ENCODE measurements at places on chromosomes 4 and X.
A peak's percentile ranks its signal among the peaks of the same experiment; 100 is the strongest.

- DNase-seq: no peak
Measured at GRCh38 chr4:69708211-69708610, 52.2 kb downstream of the SULT1B1 start.

DNA sequence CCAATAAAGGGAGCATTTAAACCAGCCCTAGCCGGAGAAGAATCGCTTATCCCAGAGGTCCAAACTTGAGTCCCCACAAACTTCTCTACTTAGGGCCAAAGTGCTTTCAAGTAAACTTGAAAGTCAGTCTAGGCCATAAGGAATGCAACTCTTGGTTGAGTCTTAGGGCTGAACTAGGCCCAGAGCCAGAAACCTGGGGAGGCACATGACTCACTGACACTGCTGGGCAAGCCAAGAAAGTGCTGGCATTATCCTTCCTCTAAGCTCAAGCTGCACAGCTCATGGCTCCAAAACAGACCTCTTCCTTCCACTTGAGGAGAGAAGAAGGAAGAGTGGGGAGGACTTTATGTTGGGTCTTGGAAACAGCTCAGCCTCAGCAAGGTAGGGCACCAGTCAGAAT lies 1257.3 kb upstream of the DIAPH2 start:
- no peak for DNase-seq

GRCh38 chrX:71619986-71620385 lies 1.7 kb upstream of the CXCR3 start:
- no peak for DNase-seq

DNA sequence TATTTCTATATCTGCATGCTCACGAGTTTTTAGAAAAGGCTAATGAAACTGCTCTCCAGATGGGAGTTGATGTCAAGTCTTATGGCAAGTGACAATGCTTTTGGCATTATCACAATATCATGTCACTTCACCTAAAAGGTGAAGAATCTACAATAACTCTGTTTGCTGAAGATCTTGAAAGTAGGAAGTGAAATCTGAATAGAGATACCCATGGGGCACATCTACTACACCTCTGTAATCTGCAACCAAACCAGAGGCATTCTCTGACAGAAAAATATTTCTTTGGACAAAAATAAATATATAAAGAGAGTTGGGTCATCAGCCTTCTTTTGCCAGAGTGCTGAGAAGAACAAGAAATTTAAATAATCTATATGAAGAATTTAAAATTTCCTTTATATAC lies 3.9 kb upstream of the VAMP7 start:
- no peak for DNase-seq

- no peak for DNase-seq
Measured at GRCh38 chr4:132114885-132115284, 1034.2 kb upstream of the PCDH10 start.

GRCh38 chr4:31294655-31295480 lies 574.7 kb downstream of the PCDH7 start:
- DNase-seq: no peak

GRCh38 chrX:85630901-85631300 lies 251.4 kb upstream of the POF1B start:
- DNase-seq: no peak

DNA sequence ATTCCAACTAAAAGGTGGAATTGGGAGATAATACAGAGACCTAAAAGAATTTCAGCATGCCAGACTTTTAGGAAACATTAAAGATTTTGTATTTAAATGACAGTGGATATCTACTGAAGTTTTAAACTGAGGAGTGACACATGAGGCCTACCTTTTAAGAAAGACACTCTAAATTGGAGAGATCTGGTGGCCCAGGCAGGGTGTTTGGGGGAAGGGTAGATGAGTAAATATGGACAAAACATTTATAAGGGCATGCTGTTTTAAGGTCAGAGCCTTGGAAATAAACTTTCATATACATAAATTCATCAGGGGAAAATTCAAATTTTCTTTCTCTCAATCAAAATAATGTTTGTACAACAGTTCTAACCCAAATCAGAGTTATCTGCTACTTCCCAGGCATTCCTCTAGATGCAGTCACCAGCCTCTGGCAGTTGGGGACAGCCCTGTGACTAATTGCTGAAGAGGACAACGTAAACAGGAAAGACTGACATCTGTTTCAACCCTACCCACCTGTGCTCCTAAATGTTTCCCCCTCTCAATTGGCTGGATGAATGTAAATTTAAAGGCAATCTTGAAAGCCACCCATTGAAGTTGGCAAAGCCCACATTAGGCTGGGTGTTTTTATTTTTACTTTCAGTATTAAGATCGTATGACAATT lies 1646.9 kb upstream of the ADGRL3 start:
- no peak for DNase-seq

- DNase-seq: no peak
Measured at GRCh38 chrX:70470850-70471289, 26.2 kb downstream of the DLG3 start.

- no peak for DNase-seq
Measured at GRCh38 chr4:111997785-111998184, 147.5 kb upstream of the FAM241A start.

- DNase-seq: no peak
Measured at GRCh38 chrX:56813318-56813837, 84.3 kb downstream of the NBDY start.

GRCh38 chr4:23877758-23878229 lies 12.1 kb downstream of the PPARGC1A start:
- no peak for DNase-seq

DNA sequence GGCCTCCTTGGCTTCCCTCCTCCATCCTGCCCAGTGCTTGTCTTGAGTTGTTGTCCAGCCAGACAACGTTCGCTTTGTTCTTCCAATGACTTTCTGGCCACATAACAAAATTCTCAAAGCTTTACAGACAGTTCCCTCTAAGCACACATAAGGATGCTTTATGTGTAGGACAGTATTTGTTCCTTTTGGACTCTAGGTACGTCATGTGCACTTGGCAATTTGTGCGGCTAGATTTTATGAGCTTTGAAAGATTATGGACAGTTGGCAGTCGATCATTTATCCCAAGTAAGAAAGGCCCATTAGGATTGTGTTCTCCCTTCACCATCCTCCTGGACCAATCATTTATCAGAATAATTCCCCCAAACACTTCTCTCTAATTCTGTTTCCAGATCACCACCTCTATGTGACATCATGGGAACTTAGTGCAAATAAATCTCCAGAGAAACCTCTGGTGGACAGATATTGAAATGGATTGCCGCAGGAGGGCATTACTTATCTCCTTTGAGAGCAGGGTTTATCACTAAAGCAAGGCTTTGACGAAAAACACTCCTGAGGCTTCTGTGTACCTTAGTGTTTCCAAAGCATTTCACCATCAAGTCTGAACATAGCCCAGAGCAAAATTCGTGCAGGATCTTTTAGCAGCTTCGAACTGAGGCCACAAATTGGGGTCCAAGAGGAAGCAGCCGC lies 77.4 kb upstream of the BMPR1B start:
- no peak for DNase-seq

DNA sequence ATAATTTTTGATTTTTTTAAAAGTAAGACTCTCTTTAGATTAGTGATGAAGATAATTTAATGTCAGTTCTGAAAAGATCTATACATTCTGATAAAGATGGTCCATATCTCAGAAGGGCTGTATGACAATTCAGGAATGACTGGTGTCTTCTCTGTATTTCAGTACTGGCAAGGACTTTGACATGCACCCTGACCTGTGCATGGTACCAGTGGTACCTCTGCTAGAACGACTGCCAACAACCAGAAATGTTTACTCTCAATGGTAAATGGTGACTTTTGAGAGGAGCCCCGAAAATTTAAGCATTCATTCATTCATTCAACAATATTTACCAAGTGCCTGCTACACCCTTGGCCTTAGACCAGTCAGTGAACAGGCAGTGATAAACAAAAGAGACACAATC lies 4.8 kb downstream of the NR3C2 start:
- no peak for DNase-seq

- no peak for DNase-seq
Measured at GRCh38 chr4:22869235-22869634, 176.5 kb downstream of the GBA3 start.

- DNase-seq: no peak
Measured at GRCh38 chr4:169271692-169272007, 894 bp upstream of the SH3RF1 start.

DNA sequence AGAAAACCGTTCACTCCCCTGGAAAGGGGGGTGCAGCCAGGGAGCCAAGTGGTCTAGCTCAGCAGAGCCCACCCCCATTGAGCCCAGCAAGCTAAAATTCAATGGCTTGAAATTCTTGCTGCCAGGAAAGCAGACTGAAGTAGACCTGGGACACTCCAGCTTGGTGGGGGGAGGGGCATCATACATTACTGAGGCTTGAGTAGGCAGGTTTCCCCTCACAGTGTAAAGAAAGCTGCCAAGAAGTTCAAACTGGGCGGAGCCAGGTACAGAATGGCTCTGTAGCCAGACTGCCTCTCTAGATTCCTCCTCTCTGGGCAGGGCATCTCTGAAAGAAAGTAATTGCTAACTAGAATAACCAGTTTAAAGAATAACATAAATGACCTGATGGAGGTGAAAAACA lies 372.3 kb upstream of the F9 start:
- no peak for DNase-seq

DNA sequence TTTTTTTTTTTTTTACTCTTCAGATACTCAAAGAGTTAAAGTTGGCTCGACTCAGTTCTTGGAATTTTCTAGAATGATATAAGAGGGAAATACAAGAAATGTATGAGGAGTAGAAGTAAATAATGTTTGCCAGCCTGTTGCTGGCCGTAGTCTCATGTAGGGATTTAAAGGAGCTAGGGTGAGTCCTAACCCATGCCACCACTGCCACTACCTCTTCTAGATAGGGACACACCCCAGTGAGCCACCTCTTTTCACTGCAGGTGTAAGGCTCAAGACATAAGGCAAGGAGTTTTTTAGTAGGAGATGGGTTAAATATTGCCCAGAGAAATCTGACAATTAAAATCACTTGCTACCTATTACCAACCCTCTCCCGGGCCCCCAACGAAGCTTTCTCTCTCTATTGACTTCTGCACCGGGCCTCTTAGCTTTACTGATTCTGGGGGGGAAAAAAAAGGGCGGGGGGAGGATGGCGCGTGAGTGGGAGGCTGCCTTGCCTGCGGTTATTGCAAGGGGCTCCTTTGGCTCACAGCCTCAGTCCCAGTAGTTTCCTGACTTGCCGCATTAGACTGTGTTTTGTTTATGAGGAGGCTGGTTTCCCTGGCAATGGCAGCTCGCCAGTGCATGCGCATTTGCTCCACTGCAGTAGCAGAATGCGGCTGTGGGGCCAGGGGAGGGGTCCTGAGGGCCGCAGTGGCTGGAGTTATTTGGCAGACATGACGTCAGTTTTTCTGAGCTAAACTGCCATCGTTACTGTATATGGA lies 3.0 kb downstream of the LINC00632 start:
- peak; percentile 53 for DNase-seq
